ENCODE measurements at places on chromosomes 13 and 19.

- no peak for DNase-seq
Measured at GRCh38 chr13:20124303-20124702, 36.5 kb downstream of the GJA3 start.

- DNase-seq: no peak
Measured at GRCh38 chr19:3100747-3101730, 6.9 kb downstream of the GNA11 start.

- no peak for DNase-seq
Measured at GRCh38 chr13:99221567-99222239, 21.0 kb downstream of the UBAC2 start.

- DNase-seq: no peak
Measured at GRCh38 chr13:96650301-96650886, 343.9 kb downstream of the OXGR1 start.

- DNase-seq: no peak
Measured at GRCh38 chr13:51689663-51689996, 105.4 kb downstream of the WDFY2 start.

DNA sequence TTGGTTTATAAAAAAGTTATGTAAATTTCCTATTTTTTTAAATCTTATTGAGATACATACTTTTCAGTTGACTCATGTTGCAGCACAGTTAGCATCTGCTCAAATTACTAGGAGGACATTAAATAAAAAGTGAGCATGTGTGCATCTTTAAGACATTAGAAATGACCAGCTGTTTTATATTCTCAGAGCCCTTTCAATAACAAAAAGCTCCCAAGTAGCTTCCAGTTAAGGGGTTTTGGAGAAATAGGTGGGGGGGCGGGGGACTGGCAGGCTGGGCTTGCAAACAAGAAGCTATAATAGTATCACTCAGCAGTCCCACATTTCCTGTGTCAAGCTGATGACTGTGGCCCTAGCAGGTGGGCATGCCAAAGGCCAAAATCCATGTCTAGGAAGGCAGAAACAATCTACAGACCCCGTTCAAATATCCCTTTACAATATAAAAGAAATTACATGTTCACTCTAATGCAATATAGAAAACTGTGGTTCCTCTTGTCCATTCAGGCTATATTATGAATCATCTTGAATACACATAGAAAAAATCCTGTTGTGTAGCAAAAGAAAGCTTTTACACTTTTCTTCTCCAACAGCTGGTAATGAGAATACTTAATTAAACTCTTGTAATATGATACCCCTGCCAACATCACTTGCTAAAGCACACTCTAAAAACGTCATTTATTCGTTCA lies 1713.2 kb upstream of the SLC10A2 start:
- DNase-seq: peak; percentile 26

GRCh38 chr13:40231311-40231710 lies 435.1 kb downstream of the FOXO1 start:
- no peak for DNase-seq

- DNase-seq: no peak
Measured at GRCh38 chr13:26380930-26381329, 127.0 kb downstream of the CDK8 start.

DNA sequence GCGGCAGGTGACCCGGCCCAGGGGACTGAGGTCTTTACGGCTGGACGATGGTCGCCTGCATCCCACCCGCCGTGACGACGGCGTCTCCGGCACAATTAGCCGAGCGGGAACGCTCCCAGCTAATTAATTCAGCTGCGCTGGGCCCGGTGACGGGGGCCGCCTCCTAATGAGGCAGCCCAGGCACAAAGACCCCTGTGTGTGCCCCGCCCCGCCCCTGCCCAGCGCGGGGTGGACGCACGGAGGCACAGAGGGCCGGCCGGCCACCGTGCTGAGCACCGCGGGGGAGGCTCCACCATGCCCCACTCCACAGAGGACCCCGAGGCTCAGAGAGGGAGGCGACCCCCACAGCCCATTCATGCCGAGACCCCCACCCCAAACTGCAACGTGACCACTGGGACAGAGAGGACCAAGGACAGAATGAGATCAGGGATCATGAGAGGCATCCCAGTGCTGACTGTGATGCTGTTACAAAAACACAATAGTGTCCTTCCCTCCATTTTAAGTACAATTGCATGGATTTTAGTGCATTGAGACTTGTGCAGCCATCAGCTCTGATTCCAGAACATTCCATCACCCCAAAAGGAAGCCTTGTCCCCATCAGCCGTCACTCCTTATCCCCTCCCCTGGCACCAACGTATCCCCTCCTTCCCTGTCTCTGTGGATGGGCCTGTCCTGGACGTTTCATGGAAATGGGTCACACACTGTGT lies 17.0 kb downstream of the EFNA2 start:
- no peak for DNase-seq

GRCh38 chr13:30141775-30142485 lies 165.4 kb downstream of the KATNAL1 start:
- no peak for DNase-seq

- DNase-seq: no peak
Measured at GRCh38 chr13:40910324-40911050, 108.6 kb downstream of the ELF1 start.

GRCh38 chr19:5333581-5334365 lies 6.8 kb downstream of the PTPRS start:
- DNase-seq: no peak

DNA sequence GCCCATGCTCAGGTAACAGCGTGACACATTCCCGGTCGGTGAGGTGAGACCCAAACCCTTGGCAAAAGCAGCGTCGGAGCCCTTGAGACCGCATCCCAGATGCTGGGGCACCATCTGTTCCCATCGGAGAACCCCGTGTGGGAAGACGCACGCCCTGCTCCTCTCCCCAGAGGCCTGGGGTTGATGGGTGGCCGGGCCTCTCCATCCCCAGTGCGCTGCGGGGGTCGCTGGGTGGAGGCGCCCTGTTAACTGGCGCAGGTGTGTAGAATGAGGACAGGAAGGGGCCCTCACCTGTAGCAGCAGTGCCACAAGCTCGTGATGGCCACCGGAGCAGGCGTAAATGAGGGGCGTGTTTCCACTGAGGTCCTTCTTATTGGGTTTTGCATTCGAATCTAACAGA lies 24.6 kb downstream of the PDCD5 start:
- DNase-seq: no peak

GRCh38 chr19:39448271-39448670 lies 2.9 kb downstream of the SUPT5H start:
- no peak for DNase-seq

GRCh38 chr19:45901432-45901911 lies 941 bp downstream of the MYPOP start:
- peak; percentile 41 for DNase-seq

GRCh38 chr19:43464134-43464775 lies 1.2 kb downstream of the LYPD3 start:
- no peak for DNase-seq

DNA sequence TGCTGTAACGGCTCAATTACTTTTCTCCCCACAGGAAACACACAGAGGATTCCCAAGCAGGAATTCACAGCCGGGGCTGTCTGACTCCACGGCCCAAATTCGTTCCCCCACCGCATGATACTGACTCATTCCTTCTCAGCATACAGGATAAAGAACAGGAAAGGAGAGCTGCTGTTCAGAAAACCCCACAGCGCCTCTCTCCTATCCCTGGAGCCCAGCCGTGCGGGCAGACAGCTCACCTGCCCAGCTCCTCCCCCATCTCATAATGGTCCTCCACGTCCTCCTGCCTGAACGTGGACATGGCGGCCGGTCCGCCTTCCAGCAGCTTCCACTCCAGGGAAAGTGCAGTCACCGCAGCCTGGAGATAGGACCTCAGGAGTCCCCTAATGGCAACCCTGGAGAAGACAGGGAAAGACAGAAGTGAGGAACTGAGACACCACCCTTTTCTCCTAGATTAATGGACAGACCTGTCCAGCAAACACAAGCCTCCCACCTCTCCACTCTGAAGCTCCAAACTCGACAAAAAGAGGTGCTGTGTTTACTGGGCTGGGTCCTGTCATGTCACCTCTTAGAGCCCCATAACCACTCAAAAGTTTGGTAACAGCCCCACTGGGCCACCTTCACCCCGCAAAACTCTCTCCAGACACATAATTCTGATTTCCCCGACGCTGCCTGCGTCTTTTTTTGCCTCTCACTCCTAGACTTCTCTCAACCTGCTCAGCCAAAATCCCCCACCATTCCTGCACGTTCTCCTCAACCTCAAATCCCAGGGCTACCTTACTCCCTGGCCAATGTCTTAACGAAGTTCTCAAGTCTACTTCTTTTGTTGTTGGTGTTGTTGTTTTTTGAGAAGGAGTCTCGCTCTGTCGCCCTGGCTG lies 1.2 kb downstream of the DAPK3 start:
- DNase-seq: peak; percentile 67

DNA sequence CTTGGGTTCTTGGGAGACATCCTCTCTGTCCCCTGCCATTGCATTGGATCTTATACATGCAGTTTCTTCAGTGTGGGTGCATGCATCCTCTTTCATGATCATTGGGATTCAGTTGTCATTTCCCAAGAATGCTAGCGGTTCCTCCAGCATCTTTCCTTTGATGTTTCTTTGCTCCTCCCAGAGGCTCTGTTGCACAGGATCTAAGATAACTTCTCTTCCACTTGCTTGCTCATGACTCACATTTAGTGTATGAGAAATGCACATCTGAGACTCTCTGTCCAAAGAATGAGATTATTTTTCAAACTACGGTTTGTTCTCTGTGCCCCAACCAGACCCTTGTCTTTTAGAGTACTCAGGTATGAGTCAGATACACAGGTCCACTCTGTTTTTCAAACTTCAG lies 197.1 kb downstream of the NDFIP2 start:
- DNase-seq: no peak

DNA sequence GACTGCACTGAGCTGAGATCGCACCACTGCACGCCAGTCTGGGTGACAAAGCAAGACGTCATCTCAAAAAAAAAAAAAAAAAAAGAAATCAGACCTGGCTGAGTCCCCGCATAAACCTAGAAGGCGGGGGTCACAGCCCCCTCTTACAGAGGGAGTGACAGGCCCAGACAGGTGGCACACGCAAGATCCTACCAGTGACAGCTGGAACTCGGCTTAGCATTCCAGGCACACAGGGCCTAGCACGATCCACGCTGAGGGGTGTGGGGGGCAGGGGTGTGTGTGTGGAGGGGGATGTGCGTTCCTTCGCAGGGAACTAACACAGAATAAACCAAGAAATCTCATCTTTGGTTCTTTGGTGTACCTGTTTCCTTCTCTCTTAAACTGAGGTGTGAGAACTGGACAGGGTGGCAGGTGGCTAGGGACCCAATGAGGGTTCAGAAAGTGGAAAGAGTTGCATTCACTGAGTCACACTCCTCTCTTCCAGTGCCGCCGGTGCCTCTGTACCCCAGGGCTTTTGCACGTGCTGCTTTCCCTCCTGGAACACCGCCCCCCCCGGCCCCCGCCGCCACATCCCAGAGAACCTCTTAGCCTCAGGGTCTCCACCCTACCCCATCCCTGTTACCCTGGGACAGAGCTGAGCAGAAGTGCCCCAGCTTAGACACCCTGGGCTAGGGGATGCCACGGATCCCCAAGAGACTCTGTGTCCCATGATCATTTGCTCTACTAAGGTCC lies 5.0 kb downstream of the SGTA start:
- DNase-seq: no peak

GRCh38 chr13:44174769-44175425 lies 198.7 kb upstream of the SERP2 start:
- peak; percentile 43 for DNase-seq

DNA sequence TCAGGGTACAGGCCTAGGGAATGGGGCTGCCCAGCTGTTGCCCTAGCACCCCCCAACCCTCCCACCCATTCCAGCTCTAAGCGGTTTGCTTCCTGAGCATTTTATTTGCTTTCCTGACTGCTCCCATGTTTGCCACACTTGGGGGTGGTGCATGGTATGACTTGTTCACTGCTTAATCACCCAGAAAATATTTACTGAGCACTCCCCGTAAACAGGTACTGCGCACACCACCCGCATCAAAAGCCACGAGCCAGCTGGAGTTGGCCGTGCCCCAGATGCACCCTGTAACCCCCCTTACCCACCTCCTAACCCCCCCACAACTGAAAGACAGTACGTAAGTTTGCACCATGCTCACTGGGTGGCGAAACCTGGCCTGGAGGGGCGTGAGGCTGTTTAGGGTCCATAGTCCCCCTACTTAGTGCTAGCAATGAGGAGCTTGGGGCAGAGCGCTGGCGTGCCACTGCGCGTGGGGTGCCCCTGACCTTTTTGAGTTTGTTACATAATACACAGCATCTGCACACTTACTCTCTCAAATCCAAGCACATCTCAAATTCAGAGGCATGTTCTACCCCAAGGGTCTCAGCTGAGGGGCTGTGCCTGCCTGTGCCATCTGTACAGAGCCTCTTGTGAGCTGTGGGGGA lies 29.8 kb downstream of the DPF1 start:
- peak; percentile 80 for DNase-seq

DNA sequence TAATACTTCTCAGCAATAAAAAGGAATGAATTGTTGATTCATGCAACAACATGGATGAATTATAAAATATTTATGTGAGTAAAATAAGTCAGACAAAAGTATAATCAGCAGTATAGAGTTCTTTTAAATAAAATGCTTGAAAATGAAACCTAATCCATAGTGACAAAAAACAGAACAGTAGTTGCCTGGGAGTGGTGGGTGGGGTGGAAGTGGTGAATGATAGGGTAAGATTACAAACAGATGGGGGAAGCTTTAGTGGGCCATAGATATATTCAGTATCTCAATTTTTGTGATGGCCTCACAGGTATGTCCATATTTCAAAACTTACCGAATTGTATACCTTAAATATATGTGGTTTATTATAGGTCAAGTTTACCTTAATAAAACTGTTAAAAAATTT lies 124.9 kb upstream of the UBL3 start:
- no peak for DNase-seq

- no peak for DNase-seq
Measured at GRCh38 chr13:98295371-98295770, 118.3 kb upstream of the RNF113B start.

GRCh38 chr13:30128095-30128494 lies 179.3 kb downstream of the KATNAL1 start:
- no peak for DNase-seq

DNA sequence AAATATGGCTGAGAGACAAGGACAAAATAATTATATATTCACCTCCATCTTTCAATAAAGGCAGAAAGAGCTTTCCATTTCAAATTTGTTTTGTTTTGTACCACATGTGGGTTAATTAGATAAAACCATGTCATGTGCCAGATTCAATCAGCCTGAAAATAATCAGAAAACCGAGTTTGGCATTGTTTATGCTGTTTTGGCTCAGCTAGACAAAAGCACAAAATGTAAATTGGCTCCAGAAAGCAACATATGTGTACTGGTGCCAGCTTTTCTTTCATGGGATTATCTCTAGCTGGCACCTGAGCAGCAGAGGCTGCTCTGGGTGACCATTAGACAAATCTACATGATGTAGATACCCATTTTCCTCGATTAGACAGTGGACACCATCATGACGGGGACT lies 9.2 kb upstream of the DNAJC15 start:
- DNase-seq: no peak

Data from DMS53 (cell line).